T-helper 2 cell treated with Interferon-gamma antibody and Interleukin-4, amounts not matched to agents 5 μg/mL and 100 μg/mL, for 36 hours (primary cell): ENCODE measurements at places on chromosomes 5 and 9.

- DNase-seq, result no peak
Measured at GRCh38 chr9:131841765-131842318, 102.0 kb upstream of the RAPGEF1 start.

DNA sequence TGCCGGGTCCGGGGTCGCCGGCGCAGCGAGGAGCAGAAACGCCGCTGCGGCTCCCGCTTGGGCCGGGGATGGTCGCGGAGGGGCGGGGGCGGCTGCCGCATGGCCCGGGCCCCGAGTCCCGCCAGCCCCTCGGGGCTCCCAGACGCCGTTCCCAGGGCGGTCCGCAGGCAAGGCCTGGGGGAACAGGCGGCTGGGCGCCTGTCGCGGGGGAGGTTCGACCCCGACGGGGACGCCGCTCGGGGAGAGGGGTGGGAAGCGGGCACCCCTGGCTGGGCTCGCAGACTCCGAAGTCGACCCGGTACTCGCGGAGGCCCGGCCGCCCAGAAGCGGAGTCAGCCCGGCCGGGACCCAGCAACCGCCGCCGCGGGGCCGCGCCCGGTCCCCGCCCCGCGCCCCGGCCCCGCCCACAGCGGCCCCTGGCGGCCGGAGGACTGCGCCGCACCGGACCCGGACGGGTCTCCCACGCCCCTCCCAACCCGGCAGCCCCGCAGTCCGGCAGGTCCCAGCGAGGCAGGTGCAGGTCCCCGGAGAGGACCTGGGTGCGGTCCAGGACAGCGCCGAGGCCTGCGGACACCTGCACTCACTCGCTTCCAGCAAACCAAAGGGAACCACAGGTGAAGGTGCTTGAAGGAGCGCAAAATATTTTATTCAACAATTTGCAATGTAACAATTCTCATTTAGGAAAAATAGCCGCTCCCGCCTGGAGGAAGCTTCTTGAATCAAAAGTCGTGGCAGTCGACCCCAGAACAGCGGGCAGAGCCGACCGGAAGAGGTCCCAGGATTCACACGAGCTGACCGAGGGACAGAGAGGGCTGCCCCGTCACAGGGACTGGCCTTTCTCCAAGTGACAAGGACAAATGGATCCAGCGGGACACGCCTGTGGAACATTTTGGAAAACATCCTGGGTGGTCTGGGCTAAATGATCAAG is at the start of gene INPP5E:
INPP5E (minus strand) TSS at position 365 of the 928 bp plus-strand sequence. CDS start 426 bp downstream, outside the sequence.
- DNase-seq, result peak; percentile 86

DNA sequence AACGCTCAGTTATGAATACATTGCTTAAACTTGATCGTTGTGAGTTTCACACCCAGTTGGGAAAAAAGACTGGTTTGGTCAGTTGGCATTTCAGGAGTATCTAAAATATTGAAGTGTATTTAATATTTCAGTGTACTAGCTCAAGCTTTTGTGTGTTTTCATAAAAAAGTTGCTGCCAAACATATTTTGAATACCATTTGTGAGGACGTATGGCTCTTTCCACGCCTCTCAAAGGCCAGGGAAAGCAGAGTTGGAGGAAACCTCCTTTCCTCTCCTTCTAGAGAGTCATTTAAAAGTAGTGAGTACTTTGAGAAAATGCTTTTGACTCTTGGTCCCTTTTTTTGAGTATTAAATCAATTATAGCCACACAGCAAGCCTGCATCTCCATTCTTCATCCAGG is 43.2 kb upstream of the ANKRD33B start:
- no peak for DNase-seq

DNA sequence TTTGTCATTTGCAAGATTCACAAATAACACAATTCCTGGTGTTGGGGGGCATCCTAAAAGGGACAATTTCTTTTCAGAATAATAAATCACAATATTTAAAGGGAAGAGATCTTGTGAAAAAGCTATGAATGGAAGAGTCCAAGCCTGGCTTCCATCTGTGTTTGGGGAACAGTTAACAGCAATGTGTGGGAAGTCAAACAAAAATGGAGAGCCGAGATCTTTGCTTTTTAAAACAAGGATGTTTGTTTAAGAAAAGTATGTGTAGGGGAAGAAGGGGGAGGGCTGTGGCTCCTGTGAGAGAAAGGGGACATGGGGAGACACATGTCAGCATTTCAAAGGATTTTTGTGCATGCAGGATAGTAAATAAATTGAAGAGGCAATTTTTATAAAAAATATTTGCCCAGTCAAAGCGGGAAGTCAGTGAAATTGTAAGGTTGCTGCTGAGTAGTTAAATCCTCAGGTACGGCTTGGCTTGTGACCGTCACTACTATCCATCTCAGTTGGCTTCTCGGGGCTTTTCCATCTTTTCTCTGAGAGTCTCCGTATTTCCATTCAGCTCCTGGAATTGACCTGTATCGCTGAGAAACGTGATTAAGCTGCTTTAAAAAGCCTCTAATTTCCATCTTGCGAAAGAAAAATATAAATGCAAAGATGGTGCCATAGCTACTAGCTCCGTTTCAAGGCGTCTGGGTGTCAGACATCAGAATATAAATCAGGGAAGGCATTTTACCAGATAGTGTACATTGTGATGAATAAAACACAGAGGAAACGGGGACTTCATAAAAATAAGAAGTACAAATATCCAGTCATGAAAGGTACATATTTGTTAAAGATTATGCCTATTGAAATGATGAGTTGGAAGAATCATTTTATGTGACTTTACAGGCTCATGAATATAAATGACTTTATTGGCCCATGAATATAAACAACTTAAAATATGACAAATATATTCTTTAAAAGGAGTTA is 52.9 kb upstream of the VCAN start:
- DNase-seq, result no peak

DNA sequence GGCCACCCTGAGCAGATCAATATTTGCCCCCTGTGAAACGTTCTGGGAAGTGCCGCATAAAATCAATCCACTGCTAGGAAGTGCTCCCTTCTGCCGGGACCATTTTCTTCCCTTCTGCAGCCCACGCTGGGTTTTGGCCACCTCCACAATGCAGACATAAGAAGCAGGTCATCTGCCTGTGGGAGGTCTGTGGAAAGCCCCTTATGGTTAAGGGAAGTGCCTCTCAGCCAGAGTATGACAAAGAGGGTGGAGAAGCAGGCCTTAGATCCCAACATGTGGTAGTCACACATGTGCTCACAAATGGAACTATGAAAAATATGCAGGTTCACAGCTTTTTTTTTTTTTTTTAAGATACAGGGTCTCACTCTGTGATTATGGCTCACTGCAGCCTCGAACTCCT is 82.8 kb downstream of the SLC1A3 start:
- no peak for DNase-seq

GRCh38 chr5:77864997-77865396 is 88.9 kb upstream of the TBCA start:
- DNase-seq, result no peak

DNA sequence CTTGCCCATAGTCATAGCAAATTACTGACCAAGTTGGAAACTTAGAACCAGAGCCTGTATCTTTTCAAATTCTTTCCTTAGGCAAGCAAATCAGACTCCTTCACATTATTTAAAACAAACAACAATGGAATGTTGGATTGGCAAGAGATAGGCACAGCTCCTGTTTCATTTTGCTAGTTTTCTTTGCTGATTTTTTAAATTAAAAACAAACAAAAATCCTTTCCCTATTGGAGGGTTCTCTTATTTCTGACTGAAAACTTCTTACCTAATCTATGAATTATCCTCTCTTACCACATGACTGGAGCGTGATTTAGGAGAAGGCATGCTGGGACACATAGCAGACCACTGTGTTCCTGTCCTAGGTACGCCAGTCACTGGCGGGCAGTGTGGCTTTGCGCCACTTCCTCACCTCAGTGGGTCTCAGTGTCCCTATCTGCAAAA is 63.0 kb downstream of the TTC39B start:
- no peak for DNase-seq

DNA sequence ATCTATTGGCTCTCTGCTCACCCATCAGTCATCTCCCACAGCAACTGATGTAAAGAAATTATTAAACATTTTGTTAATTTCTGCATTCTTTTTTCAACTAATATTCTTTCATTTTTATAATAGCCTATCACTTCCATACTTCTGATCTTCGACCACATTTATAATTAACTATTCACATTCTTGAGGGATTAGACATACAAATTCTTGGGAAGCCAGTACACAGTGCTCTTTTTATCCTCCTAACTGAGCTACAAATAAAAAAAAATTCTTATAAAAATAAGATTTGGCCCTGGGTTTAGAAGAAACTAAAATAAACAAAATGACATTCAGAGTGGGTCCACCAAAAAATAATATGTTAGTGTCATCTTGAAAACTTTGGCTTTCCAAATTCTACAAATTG is 103.7 kb upstream of the ITGA1 start:
- DNase-seq, result no peak

DNA sequence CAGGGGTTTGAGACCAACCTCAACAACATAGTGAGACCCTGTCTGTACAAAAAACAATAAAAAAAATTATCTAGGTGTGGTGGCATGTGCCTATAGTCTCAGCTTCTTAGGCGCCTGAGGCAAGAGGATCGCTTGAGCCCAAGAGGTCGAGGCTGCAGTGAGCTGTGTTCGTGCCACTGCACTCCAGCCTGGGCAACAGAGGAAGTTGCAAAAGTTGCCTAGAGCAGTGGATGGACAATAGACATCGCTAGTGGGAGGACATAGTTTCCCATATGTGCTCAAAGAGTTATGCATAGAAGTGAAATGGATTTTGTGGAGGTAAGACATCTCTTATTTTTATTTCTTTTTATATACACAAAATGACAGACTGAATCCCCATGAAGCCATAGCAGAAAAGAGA is 19.0 kb downstream of the HNRNPK start:
- no peak for DNase-seq

- no peak for DNase-seq
Measured at GRCh38 chr9:38234479-38235170, 157.9 kb upstream of the ALDH1B1 start.

DNA sequence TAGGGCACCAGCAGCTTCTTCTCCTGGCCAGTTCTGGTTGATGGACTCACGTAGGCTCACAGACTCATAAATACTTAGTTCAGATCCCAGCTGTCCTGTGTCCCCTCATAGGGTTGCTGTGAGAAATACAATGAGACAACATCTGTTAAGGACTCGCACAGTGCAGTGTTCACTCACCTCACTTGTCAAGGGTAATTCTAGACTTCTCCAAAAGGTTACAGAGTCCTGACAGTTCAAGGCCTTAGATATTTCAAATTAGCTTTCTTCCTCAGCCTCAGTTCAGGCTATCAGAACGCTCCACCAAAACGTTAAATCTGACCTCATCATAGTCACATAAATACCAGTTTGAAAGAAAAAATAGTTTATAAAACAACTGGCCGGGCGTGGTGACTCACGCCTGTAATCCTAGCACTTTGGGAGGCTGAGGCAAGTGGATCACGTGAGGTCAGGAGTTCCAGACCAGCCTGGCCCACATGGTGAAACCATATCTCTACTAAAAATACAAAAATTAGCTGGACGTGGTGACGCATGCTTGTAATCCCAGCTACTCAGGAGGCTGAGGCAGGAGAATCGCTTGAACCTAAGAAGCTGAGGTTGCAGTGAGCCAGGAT is 106.3 kb downstream of the UGCG start:
- no peak for DNase-seq

GRCh38 chr9:5292141-5292540 is 12.4 kb downstream of the RLN2 start:
- DNase-seq, result no peak

DNA sequence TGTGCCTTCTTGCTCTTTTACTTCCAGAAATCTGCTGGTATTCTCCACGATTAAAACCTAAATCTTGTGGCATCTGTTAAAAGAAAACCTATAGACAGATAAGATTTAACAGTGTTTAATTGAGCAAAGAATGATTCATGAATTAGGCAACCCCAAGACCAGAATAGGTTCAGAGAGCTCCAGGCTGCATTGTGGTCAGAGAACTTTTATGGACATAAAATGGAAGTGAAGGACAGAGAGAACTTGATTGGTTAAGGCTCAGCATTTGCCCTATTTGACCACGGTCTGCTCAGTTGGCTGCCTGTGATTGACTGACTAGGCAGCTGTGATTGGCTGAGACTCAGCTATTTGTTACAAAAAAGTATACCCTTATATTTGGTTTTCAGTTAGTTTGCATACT is 10.4 kb upstream of the SLC36A2 start:
- no peak for DNase-seq

- DNase-seq, result no peak
Measured at GRCh38 chr9:129177443-129177790, 644 bp downstream of the IER5L start.

DNA sequence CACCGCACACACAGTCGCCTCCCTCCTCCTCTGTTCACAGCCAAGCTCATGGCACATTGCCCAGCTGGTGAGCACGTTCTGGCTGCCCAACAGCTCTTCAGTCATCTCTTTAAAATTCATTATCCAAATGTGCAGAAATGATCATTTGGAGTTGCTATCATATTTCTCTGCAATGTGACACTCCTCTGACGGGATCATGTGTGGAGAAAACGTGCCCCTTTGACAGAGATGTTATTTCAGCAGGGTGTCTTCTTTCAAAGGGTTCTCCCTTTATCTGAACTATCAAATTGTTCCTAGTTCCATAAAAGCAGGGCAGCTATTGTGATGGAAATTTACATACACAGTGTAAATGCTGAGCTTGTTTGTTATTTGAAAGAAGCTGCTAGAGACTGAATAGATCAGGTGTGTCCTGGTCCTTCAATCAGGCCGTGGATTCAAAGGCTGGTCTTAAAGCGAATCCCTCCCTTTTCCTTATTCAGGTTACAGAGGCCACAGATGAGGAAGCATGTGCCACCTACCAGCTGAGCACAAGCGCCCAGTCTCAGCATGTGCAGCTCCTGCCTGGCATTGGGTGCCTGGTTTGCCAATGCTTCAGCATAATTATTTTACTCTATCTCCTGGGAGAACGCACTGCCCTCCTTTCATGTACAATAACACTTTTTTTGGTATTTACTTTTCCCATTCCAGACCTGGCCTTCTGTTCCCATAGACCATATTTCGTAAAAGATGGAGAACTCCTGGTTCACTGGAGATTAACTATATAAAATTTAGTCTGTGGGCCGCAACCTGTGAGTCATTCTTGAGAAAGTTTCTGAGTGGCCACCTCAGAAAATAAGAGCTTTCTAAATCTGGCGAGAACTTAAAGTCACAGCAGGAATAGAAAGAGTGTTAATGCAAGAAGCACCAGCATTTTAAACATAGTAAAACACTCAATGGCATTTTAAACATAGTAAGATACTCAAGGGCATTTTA is 433.7 kb downstream of the ENC1 start:
- no peak for DNase-seq

DNA sequence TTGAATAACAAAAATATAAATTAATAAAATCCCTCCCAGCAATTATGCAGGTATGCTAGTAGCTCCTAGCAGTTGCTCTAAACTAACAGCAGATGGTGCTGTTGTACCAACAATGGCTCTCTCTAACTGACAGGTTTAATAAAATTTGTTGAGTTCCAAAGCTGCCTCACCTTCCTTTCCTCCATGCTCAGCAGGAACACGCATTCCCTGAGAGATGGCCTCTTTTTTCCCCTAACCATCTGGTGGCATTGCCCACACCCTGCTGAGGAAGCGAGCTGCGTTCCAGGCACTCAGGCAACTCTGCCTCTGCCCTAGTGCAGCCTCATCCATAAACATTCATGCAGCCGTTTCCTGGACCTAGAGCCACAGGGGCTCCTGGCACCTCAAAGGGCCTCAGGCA is 106.2 kb downstream of the KLHL3 start:
- DNase-seq, result no peak

- no peak for DNase-seq
Measured at GRCh38 chr5:110056580-110057114, 366.9 kb downstream of the MAN2A1 start.

GRCh38 chr9:15469406-15469805 is 41.4 kb downstream of the PSIP1 start:
- no peak for DNase-seq

- DNase-seq, result no peak
Measured at GRCh38 chr9:70477146-70477745, 62.8 kb upstream of the KLF9 start.

GRCh38 chr9:68883224-68883623 is 130.7 kb downstream of the PRKACG start:
- no peak for DNase-seq
